NCI-H446 treated with DMSO at 0.1 percent for 48 hours (cell line): ENCODE measurements at places on chromosomes 3 and 15.

- no peak for DNase-seq
Measured at GRCh38 chr15:91469632-91470567, 369.8 kb downstream of the SV2B start.

DNA sequence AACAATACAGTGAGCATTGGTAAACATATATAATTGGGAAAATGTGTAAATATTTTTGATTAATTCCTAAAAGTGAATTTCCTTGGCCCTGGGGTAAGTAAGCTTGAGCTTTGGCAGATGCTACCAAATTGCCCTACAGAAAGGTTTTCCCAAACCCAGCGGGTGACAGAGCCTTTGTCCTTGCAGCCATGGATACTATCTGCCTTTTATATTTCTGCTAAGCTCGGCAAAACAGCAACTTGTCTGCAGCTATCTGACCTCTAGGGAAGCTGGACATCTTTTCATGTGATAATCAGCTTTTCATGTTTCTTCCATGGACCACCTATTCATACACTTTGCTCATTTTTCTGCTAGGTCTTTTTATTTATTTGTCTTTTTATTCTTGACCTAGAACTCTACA is 64.7 kb upstream of the SEC22A start:
- DNase-seq = no peak

- no peak for DNase-seq
Measured at GRCh38 chr3:63521657-63522056, 130.8 kb upstream of the SNTN start.

DNA sequence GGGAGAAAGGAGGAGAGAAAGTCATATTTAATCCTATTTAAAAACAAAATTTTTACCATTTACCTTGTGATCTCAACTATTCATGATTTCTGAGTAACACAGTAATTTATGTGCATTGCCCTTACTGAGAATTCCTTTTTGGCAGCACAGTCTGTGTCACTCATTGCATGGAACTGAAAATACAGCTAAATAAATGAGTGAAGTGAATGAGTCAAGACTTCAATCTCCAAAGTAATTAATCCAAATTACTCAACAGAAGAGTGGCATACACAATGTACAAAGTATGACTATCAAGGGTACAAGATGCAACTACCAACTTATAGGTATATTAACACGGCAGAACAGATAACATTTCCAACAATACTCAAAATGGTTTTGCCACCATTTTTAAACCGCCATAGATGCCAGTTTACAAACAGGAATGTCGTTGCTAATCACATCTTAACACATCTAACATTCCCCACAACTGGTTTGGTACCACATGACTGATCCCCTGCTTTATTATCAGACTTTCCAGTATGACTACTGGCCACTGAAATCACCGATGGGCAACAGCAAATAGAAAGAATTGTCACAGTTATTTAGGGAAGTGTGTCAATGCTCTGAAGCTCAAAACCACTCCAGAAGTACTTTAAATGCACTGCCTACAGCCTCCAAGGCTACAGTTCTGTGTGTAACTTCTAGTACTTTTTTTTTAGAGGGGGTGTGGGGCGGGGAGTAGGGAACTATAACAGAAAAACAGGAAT is 410.4 kb downstream of the SHQ1 start:
- no peak for DNase-seq

- DNase-seq = no peak
Measured at GRCh38 chr3:4995500-4996053, 16.3 kb downstream of the BHLHE40 start.

GRCh38 chr15:74203914-74204431 is 1.4 kb upstream of the STRA6 start:
- DNase-seq = peak; percentile 61

GRCh38 chr3:179181021-179181472 is 32.9 kb downstream of the PIK3CA start:
- peak; percentile 35 for DNase-seq

DNA sequence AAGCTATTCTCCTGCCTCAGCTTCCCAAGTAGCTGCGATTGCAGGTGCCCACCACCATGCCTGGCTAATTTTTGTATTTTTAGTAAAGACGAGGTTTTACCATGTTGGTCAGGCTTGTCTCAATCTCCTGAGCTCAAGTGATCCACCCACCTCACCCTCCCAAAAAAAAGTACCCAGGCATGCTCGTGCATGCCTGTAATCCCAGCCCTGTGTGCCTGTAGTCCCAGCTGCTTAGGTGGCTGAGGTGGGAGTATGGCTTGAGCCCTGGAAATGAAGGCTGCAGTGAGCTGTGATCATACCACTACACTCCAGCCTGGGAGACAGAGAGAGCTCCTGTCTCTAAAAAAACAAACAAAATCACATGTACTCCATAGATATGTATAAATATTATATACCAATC is 176.5 kb downstream of the SOX2 start:
- no peak for DNase-seq

GRCh38 chr3:108103886-108104797 is 13.3 kb upstream of the CD47 start:
- DNase-seq = peak; percentile 52

DNA sequence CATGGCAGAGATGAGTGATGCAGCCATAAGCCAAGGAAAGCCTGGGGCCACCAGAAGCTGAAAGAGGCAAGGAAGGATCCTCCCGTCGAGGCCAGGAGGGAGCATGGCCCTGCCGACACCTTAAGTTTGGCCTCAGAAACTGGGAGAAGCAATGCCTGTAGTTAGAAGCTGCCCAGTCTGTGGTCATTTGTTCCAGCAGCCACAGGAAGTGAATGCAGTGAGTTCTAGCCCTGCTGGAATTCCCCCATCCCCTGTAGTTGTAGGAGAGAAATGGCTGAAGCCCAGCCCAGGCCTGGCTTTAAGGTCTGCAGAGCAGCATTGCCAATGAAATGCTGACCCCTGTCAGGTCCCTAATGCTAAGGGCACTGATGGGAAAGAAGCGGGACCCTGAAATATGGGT is 12.2 kb upstream of the CHSY1 start:
- DNase-seq = no peak

DNA sequence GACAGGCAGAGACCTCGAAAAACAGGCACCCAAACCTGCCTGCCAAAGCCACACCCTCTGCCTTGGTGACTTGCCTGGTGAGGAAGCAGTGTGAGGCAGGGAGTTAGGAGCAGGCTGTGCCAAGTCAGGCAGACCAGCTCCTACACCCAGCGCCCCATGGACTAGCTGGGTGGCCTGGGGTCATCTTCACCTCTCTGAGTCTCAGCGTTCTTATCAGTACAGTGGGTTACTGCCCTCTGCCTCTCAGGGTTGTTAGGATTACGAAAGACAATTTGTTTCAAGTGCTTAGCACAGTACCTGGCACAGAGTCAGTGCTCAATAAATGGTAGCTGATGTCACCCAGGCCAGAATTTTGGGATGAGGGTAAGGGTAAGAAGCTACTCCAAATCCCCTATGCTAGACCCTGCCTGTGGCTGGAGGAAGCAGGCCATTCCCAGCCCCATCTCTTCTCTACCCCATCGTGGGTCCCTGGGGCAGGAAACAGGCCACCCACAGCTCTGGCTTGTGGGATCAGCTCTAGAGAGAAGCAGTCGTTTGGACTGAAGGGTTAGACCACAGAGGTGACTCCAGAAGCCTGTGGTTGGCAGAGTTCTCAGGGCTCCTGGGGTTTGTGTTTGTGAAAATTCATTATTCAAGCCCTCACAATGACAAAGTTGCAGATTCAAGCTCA is 10.1 kb downstream of the SLC51B start:
- DNase-seq = no peak

DNA sequence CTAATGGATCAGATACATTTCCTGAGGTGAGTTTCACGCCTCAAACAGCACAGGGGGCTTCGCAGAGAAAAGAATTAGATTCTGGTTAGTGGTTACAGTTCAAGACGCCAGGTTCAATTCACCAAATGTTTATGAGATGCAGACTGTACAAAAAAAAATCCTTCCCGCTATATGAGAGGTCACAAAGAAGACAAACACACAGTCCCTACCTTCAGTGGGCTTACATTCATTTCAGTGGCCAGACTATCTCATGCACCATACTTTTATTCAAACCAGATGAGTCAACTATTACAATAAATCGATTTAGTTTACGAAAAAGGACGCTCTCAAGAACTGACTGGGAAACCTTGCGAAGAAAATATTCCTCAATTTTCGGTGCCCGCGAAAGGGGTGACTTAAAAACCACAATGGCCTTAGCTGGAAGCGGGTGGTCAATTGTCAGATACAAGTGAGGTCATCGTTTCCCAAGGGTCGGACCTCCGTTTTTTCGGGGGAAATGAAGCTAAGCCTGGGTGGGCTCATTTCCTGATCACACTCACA is 695 bp downstream of the METTL6 start:
- DNase-seq = no peak

DNA sequence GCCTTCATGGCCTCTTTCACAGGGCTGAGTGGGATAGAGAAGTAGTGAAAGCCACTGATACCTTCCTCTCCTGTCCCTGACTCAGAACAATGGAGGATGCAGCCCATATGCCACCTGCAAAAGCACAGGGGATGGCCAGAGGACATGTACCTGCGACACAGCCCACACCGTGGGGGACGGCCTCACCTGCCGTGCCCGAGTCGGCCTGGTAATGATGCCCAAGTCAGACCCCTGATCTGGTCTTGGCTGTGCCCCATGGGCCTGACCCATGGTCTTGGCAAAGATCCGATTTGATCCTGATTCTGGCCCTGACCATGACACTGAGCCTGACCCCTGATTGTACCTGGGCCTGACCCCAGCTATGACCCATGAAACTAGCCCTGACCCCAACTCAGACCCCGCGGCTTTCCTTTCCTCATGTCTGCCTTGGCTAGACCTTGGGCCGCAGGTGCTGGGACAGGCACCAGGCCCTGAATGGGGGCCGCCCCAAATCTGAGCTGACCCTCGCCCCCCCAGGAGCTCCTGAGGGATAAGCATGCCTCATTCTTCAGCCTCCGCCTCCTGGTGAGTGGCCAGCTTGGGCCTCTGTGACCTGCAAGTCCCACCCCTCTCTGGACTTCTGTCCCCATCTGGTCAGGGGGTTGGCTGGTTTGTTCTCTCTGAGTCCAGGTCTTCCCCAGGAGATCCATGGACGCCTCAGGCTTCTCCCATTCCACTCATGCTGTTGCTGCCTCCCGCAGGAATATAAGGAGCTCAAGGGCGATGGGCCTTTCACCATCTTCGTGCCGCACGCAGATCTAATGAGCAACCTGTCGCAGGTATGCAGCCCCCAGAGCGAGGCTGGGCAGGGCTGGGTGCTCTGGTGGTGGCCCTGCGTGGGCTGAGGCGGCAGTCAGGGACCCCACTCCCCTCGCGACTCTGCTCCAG is 15.6 kb downstream of the NT5DC2 start:
- DNase-seq = no peak

DNA sequence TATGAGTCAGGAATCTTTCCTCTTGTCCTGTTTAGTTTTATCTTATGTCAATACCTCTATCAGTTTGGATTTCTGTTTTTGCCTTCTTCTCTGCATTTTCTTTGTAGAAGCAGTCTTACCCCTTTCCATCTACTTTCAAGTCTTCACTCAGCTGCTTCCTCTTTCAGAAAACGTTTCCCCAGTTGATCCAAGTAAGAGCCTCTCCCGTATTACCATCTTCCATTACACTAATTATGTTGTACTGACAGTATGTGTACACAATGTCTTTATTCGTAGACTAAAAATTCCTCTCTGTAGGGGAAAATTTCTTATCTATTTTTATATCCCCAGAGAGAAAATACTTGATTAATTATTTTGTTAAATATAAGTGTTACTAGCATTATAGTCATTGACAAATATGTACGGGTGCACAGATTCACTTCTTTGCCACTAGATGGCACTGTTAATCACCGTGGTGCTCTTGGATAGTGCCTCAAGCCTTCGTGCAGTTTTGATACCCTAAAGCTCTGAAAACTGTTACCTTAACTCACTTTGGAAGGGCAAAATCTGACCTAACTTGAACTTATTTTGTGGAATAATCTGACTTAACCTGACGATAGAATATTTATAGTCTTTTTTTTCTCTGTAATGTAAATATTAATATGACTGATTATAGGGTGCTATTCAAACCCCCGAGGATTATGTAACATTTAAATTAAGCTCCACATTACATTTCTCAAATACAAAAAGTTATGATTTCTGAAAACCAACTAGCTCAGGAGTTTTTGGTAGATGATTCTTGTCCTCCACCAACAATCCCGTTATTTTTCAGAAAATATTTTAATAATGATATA is 74.2 kb upstream of the POU1F1 start:
- peak; percentile 9 for DNase-seq

DNA sequence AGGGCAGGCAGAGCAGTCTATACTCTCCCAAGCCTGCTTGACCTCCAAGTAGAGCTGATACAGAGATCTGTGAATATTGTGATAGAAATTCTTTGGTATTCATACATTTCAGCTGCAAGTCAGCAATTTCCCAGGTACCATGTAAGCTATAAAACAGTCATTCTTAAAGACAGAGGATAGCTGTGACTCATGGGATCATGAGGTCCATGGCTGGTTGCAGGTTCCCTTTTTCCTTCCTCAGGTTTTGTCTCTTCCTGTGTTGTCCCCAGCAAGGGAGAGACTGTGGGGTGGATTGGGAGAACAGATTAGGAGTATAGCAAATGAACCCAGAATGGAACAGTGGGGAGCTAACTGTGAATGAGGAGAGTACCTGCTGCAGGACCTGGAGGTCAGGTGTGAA is 5.4 kb upstream of the P4HTM start:
- DNase-seq = no peak

GRCh38 chr3:133540896-133541674 is 32.4 kb upstream of the CDV3 start:
- peak; percentile 80 for DNase-seq

DNA sequence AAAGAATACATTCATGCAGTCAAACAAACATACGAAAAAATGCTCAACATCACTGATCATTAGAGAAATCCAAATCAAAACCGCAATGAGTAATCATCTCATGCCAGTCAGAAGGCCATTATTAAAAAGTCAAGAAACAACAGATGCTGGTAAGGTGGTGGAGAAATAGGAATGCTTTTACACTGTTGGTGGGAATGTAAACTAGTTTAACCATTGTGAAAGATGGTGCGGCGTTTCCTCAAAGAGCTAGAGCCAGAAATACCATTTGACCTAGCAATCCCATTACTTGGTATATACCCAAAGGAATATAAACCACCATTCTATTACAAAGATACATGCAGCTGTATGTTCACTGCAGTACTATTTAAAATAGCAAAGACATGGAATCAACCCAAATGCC is 330.4 kb downstream of the EDEM1 start:
- DNase-seq = no peak

DNA sequence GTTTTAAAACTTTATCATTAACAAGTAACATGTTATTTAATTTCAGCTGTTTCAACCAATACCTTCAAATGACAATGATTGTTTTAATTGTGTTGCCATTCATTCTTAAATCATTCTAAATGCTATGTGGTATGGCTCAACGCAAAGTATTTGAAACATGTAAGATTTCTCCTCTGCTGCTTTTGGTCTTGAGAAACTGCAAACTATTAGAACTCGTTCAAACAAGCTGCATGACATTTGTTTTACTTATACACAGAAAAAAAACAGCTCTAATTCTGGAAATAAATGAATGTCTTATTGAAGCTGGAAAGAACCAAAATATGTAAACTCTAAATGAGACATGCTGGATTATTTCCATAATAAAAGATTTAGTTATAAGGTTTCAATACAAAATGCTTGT is 29.3 kb downstream of the FBN1 start:
- DNase-seq = no peak
